ENCODE measurements at places on chromosomes 13 and 19.

DNA sequence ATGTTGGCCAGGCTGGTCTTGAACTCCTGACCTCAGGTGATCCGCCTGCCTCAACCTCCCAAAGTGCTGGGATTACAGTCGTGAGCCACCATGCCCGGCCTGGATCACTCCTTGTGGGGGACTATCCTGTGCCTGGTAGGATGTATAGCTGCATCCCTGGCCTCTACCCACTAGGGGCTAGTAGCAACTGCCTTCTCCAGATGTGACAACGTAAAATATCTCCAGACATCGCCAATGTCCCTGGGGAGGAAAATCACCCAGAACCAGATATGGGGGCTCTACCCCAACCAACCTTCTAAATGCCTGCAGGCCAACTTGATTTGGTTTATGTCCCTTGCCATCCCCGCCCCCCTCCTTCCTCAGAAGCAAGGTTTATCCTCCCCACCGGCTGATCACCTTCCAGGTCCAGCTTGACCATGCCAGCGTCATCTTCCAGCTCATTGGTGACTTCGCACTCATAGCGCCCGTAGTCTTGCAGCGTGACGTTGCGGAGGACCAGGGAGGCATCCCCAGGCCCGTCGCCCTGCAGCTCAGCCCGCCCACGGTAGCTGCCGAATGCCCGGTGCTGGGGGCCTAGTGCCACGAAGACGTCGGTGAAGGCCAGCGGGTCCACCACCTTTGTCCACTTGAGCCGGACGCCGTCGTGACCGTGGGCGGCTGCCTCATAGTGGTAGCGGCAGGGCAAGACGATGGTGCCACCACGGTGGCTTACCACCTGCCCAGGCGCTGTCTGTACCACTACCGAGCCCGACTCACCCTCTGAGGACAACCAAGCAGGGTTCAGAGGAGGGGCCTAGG is 12.5 kb downstream of the TM6SF2 start:
- no peak for DNase-seq

- no peak for DNase-seq
Observed at GRCh38 chr13:26012995-26013394, 38.8 kb downstream of the SHISA2 start.

- no peak for DNase-seq
Observed at GRCh38 chr19:55581823-55582223, 1.2 kb upstream of the ZNF579 start.

DNA sequence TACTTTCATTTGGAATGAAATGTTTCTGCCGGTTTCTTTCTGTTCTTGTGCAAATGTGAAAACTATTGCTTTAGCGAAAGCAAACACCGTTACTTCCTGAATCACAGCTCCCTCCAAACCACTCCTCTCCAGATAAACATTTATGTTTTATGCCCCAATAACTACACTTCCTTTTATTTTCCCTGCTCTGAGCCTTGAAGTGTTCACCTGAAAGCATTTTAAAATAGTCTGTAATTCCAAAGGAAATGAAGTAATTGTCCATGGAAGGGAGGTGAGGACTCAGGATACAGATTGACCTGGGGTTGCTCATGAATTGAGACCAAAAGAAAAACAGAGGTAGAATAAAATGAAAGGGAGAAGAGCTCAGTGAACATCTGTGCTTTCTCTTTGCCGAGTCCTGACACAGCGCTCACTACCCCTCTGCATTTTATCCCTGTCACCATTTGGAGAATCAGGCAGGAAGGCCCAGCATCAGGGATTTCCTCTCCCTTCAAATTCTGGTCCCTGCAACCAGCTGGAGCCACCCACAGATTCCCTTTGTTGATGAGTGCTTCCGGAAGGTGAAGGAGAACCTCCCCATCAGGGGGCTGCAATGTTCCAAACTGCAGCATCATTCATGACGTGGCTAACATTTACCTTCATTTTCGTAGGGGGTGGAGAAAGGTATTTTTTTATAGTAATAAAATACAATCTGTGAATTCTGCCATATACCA is 171.9 kb downstream of the ITGBL1 start:
- DNase-seq: no peak

- no peak for DNase-seq
Observed at GRCh38 chr13:31022928-31023530, 90.6 kb downstream of the TEX26 start.

GRCh38 chr13:70723732-70724131 is 615.5 kb upstream of the KLHL1 start:
- DNase-seq: no peak

DNA sequence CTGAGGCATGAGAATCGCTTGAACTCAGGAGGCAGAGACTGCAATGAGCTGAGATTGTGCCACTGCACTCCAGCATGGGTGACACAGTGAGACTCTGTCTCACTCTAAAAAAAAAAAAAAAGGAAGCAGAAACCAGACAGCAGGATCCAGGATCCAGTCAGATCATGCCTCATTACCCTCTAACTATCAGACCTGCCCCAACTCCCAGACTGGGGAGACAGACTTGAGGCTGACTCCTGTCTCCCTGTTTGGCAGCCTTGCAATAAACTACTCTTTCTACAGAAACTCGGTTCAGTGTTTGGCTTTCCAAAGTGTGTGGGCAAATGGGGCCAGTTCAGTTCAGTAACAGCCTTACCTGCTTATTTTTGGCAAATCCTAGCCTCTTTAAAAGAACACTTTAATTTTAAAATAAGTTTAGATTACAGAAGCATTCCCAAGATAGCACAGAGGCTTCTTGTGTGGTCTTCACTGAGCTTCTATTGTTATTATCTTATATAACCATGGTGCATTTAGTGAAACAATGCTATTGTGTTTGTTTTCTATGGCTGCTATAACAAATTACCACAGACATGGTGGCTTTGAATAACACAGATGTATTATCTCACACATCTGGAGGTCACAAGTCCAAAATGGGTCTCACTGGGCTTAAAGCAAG is 18.5 kb downstream of the RASL11A start:
- DNase-seq: no peak

Measured in SIG-M5 (cell line).